ENCODE measurements at places on chromosomes 4 and X.
A peak's percentile ranks its signal among the peaks of the same experiment; 100 is the strongest.

DNA sequence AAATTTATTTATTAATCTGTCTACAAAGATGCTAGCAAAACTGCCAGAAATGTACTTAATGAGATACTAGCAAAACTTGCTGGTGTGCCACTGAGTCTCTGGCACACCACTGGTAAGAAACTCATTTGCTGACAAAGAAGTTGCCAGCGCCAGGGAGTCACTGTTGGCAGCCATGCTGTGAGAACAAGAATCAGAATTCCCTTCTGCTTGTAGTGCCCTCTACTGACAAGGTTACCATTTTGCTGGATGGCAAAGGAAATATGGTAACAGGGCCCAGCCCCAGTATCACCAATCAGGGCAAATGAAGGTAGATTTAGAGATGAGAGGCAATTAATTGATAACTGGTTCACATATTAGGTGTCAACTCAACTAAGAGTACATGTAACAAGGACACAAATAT, 750.1 kb upstream of the ADGRL3 start:
- DNase-seq, result no peak
- H3K4me1 ChIP-seq, result no peaks in the 10 kb centered on the region
- H3K27ac ChIP-seq, result no peak overlapping the region
- H3K36me3 ChIP-seq, result peaks cover 4% of the 10 kb centered on the region
- H3K27me3 ChIP-seq, result no peaks in the 10 kb centered on the region

DNA sequence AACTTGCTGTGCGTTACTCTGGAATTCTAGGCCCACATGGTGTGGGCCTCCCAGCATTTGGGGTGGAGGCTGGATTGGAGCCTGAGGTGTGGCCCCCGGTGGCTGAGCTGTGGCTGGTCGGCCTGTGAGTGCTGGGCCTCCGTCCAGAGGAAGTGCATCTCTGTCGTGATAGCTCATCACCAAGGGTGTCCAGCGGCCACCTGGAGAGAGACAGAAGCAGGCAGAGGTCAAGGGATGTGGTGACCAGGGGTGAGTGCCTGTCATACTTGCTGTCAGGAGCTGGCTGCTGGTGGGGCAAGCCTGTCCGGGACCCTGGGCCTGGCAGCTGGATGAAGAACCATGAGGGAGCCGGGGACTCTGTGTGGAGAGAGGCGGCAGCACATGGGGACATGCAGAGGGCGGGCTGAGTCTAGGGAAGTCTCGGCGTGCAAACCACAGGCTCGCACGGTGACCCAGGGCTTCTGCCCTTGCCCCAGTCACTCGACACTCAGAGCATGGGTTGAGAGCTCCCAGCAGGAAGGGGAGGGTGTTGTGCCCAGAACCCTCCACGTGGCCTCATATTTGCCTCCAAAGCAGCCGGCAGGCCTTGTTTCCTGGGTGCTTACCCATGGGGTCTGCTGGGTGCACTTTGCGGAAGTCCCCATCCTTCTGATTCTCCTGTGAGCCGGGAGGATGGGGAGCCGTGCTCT, 6.2 kb downstream of the SORCS2 start:
- H3K36me3 ChIP-seq, result no peaks in the 10 kb centered on the region
- DNase-seq, result no peak
- no peak overlapping the region for H3K4me3 ChIP-seq
- peaks cover 2% of the 10 kb centered on the region for H3K27me3 ChIP-seq
- peaks cover 69% of the 10 kb centered on the region for H3K4me1 ChIP-seq
- no peak overlapping the region for H3K27ac ChIP-seq

- peak; percentile 84 for DNase-seq
- H3K36me3 ChIP-seq, result peaks cover 41% of the 10 kb centered on the region
- H3K27ac ChIP-seq, result no peak overlapping the region
- no peaks in the 10 kb centered on the region for H3K27me3 ChIP-seq
- H3K4me1 ChIP-seq, result no peaks in the 10 kb centered on the region
These were observed 25.8 kb downstream of the WFS1 start for GRCh38 chr4:6295495-6295894.

DNA sequence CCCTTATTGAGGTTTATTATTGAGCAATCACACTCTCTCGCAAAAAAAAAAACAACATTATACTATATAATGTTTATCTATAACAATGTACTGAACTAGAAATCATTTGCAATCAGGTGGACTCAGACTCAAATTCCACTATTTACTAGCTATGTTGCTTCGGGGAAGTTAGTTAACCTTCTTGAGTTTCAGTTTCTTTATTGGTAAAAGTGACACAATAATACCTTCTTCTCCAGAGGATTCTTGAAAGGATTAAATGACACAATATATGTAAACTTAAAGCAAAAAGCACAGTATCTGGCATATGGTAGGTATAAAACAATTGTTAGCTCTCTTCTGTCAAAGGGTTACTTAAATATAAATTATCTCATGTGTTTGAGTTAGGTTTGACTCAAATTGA, 31.5 kb upstream of the HDAC8 start:
- H3K36me3 ChIP-seq, result peaks cover 6% of the 10 kb centered on the region
- H3K4me1 ChIP-seq, result no peaks in the 10 kb centered on the region
- no peak overlapping the region for H3K4me3 ChIP-seq
- no peaks in the 10 kb centered on the region for H3K27me3 ChIP-seq
- DNase-seq, result no peak
- no peak overlapping the region for H3K27ac ChIP-seq

DNA sequence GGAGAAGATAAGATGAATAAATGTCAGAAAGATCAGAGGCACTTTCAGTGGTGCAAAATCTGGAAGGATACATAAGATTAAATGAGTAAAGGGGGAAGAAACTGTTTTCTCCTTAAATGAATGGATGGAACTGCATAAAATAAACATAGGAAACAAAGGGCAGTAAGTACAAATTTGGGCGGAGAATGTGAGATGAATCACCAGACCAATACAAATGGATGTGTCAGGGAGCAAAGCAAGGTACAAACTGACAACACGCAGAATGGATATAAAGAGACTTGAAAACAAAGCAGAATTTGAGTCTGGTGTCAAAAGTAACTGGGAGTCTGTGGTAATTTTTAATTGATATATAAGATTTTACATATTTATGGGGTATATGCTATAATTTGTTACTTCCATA, 175.3 kb upstream of the PCDH18 start:
- H3K4me3 ChIP-seq, result no peak overlapping the region
- no peaks in the 10 kb centered on the region for H3K27me3 ChIP-seq
- H3K36me3 ChIP-seq, result no peaks in the 10 kb centered on the region
- no peak for DNase-seq

DNA sequence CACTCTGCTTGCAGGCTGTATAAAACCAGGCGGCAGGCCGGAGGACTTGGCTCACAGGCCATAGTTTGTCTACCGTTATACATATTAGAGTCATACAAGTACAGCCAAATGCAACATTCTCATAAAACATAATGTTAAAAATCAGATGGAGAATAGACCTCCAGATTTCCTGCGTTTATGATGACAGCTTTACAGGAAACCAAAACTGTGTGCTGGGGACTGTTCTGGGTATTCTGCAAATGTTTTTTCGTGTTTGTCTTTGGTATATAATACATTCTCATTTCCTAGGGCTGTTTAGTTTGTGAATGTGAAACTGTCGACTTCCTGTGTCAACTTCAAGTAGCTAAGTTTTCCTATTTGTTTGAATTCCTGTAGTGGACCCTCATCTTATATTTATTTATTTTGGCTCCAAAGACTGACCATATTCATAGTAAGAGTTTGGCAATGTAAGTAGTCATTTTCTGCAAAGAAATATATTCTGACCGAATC, 79.5 kb upstream of the FAM9C start:
- H3K27ac ChIP-seq, result peak overlapping the region; percentile 85
- H3K4me3 ChIP-seq, result no peak overlapping the region
- DNase-seq, result no peak
- no peaks in the 10 kb centered on the region for H3K36me3 ChIP-seq
- no peaks in the 10 kb centered on the region for H3K27me3 ChIP-seq

- H3K36me3 ChIP-seq, result no peaks in the 10 kb centered on the region
- no peak overlapping the region for H3K27ac ChIP-seq
- DNase-seq, result no peak
These were observed 292.9 kb downstream of the USP46 start for GRCh38 chr4:52366191-52366590.

- DNase-seq, result no peak
- peak overlapping the region; percentile 30 for H3K27ac ChIP-seq
- no peaks in the 10 kb centered on the region for H3K27me3 ChIP-seq
- peaks cover 19% of the 10 kb centered on the region for H3K4me1 ChIP-seq
- H3K36me3 ChIP-seq, result no peaks in the 10 kb centered on the region
- no peak overlapping the region for H3K4me3 ChIP-seq
These were observed 21.0 kb downstream of the MAOA start for GRCh38 chrX:43676971-43677572.

- no peak for DNase-seq
- no peak overlapping the region for H3K27ac ChIP-seq
- peaks cover 30% of the 10 kb centered on the region for H3K27me3 ChIP-seq
- H3K4me1 ChIP-seq, result no peaks in the 10 kb centered on the region
These were observed 136.6 kb downstream of the NWD2 start for GRCh38 chr4:37381040-37381668.

- no peaks in the 10 kb centered on the region for H3K4me1 ChIP-seq
- DNase-seq, result no peak
- no peak overlapping the region for H3K27ac ChIP-seq
- no peak overlapping the region for H3K4me3 ChIP-seq
These were observed 543.8 kb upstream of the ZFP42 start for GRCh38 chr4:187451776-187452175.

DNA sequence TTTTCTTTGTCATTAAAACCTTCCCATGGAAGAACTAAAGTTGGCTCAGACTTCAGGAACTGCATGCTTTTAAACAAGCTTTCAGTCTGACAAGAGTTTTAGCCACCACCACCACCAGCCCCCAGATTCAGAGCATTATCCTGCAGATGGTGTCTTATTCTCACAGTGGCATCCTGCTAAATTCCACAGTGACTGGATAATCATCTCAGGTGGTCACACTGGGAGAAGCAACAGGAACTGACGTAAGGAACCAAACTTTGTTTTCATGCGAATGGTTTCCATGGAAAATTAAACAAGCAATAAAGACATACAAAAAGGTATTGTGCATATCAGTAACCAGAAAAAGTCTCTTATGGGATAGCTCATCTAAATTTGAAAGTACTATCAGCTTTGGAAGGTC, 370.7 kb downstream of the FBXW7 start:
- peaks cover 60% of the 10 kb centered on the region for H3K27me3 ChIP-seq
- H3K27ac ChIP-seq, result no peak overlapping the region
- no peak for DNase-seq
- no peaks in the 10 kb centered on the region for H3K36me3 ChIP-seq

DNA sequence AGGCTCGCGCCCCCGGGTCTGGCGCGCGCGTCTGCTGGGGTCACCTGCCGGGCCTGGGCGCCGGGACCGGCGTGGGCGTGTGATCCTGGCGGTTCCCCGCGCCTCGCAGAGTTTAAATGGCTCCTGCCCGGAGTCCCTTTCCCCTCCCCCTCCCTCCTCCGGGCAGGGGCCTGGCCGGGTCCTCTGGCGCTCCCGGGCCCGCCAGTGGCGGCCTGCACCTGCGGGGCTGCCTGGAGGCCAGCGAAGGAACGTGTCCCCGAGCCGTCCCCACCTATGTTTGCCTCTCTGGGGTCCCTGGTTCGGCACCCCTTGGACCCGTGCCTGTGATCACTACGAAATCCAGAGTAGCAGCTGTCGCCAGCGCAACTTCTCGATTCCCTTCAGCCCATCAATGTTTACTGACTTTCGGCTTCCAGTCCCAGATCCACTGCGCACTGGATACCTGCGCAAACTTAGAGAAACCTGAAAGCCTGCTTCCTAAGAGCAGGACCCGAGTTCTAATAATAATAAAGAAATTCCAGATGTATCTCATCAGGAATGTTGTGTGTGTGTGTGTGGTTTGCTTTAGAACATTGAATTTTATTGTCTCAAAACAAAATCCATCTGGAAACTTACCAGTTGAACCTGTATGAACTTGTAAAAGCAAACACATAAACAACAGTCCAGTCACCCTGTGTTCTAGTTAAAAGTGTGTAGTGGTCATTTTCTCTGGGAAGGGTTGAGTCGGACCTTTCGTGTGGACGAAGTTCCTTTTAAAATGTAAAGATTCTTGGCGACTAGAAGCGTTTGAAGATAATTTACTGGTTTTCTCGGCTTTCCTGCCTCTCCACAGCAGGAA, 788 bp downstream of the SHROOM2 start:
- peaks cover 14% of the 10 kb centered on the region for H3K4me1 ChIP-seq
- H3K4me3 ChIP-seq, result peak overlapping the region; percentile 66
- no peak overlapping the region for H3K27ac ChIP-seq
- no peaks in the 10 kb centered on the region for H3K36me3 ChIP-seq

- no peaks in the 10 kb centered on the region for H3K36me3 ChIP-seq
- H3K4me1 ChIP-seq, result peaks cover 3% of the 10 kb centered on the region
- no peak overlapping the region for H3K27ac ChIP-seq
- H3K27me3 ChIP-seq, result peaks cover 13% of the 10 kb centered on the region
- no peak overlapping the region for H3K4me3 ChIP-seq
- no peak for DNase-seq
These were observed 247.9 kb downstream of the HNRNPD start for GRCh38 chr4:82125787-82126297.

GRCh38 chr4:8346838-8347605, 77.5 kb downstream of the HTRA3 start:
- peak; percentile 75 for DNase-seq
- no peak overlapping the region for H3K27ac ChIP-seq
- H3K27me3 ChIP-seq, result no peaks in the 10 kb centered on the region
- no peaks in the 10 kb centered on the region for H3K36me3 ChIP-seq
- H3K4me3 ChIP-seq, result no peak overlapping the region

GRCh38 chr4:63063760-63064159, 1345.5 kb downstream of the TECRL start:
- H3K36me3 ChIP-seq, result peaks cover 13% of the 10 kb centered on the region
- DNase-seq, result no peak
- peak overlapping the region; percentile 76 for H3K27ac ChIP-seq
- no peak overlapping the region for H3K4me3 ChIP-seq
- no peaks in the 10 kb centered on the region for H3K27me3 ChIP-seq

GRCh38 chrX:101430457-101431078, 22.5 kb downstream of the HNRNPH2 start:
- no peak for DNase-seq

- H3K27ac ChIP-seq, result no peak overlapping the region
- H3K36me3 ChIP-seq, result peaks cover 1% of the 10 kb centered on the region
- no peak for DNase-seq
- no peaks in the 10 kb centered on the region for H3K27me3 ChIP-seq
These were observed 87.1 kb upstream of the FAM9C start for GRCh38 chrX:13131396-13132137.

DNA sequence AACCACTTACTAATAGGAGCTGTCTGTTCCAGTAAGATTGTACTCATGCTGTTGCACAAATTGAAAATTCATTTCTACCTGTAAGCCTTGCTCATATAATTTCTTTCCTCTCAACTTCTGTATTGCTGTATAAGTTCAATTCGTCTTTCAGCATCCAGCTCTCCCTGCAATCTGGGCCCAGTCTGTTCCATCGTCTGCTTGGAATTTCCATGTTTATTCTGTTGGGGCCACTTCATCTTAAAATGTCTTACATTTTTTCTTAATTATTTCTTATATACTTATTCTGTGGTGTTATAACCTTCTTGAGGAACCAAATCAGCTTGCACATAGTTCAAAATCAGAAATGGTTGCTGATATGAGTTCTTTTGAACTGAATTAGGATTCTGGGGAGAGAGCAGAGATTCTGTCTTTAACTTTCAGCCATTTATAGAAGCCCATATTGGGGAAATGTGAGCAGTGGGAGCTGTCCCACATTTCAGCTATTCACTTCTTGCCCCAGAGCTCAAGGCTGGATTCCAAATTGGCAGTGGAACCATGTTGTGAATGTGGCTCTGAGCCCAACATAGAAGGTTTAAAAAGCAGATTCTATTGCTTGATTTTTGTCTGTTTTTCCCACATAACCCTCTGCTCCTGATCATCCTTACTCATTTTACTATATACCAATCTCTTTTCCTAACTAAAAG, 291.9 kb downstream of the BMPR1B start:
- no peaks in the 10 kb centered on the region for H3K36me3 ChIP-seq
- H3K4me1 ChIP-seq, result peaks cover 47% of the 10 kb centered on the region
- no peak overlapping the region for H3K27ac ChIP-seq
- H3K4me3 ChIP-seq, result no peak overlapping the region
- no peak for DNase-seq
